Femur (tissue), 1 donor: ENCODE measurements at places on chromosomes 3 and 15.

DNA sequence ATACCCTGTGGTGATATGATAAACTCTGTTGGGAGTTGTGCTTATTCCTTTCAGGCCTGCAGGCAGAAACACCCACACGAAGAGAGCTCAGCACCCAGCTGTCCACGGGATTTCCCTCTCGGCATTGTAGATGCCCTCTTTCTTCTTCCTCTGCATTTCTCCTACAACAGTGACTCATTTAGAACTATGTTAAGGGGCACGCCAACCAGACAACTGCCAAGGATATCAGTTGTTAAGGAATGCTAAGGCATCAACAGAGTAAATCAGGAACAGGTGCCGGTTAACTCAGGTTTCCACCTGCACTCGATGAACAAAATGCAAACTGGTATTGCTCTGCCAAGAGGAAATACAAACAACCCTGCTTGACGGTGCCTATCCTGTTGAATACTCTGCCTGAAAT is 270.0 kb upstream of the PEX5L start:
- DNase-seq: peak; percentile 19

- DNase-seq: no peak
These were observed 938.4 kb upstream of the SEMA6D start for GRCh38 chr15:46778876-46779275.

GRCh38 chr3:187243933-187244524 is 46.7 kb downstream of the RTP1 start:
- no peak for DNase-seq

DNA sequence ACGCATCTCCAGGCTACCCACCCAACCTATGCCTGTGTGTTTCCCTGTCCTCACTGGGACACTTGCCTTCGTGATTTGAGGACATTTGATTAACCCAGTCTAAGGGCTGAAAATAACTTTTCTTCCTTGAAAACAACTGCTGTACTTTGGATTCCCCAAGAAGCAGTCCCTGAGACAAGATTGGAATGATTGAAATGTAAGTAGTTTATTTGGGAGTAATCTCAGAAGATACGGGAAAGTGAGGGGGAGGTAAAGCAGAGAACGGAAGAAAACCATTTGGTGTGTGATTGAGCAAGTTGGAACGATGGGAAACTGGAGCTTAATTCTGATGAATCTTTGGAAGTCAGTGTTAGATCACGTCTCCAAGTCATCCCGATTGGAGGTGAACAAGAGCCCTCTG is 143.8 kb upstream of the LMCD1 start:
- no peak for DNase-seq

DNA sequence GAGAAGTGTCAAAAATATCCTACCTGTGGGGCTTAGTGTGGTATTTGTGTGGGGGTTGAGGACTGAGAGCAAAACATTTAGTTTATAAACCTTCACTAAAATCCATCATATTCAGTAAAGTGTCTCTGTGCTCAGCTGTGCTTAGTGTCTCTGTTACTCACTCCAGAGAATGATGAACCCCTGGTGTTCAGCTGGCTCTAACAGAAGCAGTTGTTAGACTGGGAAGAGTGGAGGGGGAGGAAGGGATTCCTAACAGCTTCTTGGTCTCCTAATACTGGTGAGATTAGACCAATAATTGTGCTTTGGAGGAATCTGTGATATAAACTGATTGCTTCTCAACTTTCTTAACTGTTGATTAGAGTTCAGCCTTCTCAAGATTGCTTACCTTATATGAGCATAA is 1123.5 kb downstream of the ROBO2 start:
- no peak for DNase-seq

GRCh38 chr3:176937994-176938393 is 259.3 kb downstream of the TBL1XR1 start:
- DNase-seq: no peak

DNA sequence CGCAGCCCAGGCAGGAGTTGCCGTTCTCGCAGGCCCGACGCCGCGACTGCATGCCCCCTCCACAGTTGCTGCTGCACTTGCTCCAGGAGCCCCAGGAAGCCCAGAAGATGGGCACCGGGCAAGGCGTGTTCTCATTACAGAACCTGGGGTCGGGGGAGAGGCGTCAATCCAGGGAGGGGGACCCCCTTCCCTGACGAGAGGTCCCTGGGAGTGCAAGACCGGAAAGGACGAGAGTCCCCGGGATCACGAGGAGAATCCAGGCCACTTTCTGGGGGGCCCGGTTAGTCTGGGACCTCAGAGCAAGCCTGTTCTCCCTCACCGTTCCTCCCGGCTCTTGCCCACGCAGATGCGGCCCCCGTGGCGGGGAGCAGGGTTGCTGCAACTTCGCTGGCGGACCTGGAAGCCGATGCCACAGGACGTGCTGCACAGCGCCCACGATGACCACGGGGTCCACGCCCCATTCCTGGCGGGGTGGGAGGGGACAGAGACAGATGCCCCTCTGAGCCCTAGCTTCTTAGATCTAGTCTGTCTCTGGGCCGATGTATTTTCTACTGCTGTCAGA is 113.9 kb downstream of the SEMA5B start:
- DNase-seq: no peak

GRCh38 chr3:14286887-14287500 is 108.4 kb downstream of the LSM3 start:
- no peak for DNase-seq

DNA sequence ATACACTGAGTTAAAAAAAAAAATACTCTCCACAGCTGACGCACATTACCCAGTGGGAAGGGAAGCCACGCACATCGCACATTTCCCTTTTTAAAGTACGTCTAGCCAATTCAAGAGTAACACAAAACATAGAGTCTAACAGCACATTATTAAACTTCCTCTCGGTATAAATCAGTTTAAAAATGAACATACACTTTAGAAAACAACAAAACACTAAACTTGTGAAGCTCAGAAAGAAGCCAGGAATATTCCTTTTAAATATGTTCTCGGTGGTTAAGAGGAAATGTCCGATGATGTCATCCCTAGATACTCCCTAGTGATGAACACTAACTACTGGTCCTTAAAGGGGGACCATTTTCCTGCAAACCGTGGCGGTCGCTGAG is 721 bp downstream of the MYEF2 start:
- DNase-seq: peak; percentile 18

DNA sequence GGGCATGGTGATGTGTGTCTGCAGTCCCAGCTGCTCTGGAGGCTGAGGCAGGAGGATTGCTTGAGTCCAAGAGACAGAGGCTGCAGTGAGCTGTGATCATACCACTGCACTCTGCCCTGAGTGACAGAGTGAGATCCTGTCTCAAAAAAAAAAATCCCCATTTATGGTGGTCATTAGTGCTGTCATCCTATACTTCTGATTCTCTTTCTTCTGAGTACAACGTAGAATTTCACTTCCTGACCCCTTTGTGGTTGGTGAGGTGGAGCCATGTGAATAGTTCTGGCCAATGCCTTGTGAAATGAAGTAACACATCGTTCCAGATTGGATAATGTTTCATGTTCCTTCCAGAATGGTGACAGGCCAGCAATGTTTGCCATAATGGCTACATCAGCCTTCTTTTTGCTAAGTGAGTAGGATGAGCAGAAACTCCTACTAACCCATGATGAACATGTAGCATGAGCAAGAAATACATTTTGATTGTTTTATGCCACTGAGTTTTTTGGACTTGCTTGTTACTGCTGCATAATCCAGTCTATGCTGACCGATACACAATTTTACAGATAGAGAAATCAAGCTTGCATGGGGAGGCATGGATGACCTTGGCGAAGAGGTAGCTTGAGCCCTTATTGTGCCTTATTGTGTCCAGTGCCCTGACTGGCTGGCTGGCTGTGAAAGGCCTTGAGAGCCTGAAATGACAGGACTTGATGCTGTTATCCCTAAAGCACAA is 30.9 kb upstream of the TLE3 start:
- DNase-seq: no peak

- DNase-seq: no peak
These were observed 422.7 kb upstream of the TPRG1 start for GRCh38 chr3:188749010-188749617.

DNA sequence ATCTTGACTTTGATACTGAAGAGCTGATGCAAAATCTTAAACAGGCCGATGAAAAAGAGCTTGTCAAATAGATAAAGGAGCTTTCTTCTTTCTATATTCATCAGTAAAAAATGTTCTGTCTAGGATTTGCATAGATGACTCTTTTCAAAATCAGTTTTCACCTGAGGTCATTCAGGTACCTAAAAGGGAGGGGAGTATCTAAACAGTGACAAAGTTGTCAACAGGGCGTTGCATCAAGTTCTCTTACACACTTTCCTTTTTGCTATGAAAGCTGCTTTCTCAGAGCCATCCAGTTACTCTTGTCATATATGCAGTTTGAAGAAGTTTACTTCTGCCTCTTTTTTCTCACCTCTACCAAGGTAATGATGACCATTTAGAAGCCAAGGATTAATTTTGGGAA is 60.0 kb downstream of the AKAP13 start:
- no peak for DNase-seq

DNA sequence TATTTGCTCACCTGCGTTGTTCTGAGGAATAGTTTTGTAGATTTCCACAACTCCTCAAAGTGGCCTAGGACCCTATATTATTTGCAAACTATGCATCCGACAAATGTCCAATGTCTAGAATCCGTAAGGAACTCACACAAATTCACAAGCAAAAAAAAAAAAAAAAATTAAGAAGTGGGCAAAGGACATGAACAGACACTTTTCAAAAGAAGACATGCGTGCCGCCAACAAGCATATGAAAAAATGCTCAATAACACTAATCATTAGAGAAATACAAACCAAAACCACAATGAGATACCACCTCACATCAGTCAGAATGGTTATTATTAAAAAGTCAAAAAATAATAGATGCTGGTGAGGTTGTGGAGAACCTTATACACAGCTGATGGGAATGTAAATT is 398.5 kb upstream of the PROK2 start:
- no peak for DNase-seq

- no peak for DNase-seq
These were observed 113.1 kb downstream of the THSD4 start for GRCh38 chr15:71228403-71228802.

DNA sequence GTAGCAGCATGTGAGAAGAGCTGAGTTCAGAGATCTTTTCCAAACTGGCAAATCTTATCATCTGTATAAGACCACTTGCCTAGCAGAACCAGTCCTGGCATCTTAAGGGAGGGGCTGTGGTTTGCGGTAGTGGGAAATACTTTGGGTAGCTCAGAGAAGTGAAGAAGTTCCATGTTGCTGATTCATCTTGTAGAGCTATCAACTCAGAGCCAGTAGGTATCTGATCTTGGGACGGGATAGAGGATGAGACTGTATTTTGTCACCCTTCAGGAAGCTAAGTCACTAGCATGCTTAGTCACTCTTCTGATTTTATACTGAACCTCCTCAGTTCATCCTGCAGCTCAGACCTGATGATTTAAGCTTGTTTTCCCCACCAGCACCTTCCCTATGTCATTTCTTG is 211.4 kb downstream of the NR1D2 start:
- no peak for DNase-seq

DNA sequence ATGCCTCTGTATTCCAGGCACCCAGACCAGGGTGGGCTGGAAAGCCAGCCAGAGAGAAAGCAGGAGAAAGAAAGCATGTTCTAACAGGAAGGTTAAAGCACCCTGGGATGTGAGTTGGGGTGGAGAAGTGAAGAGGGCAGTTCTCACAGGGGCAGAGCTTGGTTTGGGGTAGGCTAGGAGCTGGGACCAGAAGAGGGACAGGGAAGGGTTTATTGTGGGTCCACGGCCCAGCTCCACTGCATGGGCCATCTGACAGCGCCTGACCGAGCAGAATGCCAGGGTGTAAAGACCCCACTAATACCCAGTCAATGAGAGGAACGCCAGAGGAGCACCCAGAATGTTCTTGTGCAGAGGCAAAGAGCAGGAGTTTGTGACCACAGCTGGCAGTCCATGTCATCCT is 27.1 kb upstream of the MAGEF1 start:
- DNase-seq: peak; percentile 9

GRCh38 chr15:44296625-44297524 is 8.4 kb downstream of the GOLM2 start:
- no peak for DNase-seq

DNA sequence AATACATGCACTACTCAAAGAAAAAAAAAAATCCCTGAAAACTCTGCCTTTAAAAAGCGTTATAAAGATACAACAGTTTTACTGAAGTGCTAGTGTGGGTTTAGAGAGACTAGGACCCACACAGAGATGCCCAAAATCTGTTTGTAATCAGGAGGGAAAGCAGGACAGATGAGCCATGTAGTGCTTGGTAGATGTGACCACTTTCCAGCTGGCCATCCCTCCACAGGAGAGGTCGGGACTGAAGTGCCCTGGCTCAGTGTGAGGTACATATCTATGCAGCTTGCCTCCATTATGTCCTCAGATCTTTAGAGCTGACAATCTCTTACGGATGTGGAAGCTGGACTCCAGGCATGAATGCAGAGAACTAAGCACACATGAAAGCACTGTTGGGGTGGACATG is 57.5 kb upstream of the NANOGP8 start:
- DNase-seq: no peak

DNA sequence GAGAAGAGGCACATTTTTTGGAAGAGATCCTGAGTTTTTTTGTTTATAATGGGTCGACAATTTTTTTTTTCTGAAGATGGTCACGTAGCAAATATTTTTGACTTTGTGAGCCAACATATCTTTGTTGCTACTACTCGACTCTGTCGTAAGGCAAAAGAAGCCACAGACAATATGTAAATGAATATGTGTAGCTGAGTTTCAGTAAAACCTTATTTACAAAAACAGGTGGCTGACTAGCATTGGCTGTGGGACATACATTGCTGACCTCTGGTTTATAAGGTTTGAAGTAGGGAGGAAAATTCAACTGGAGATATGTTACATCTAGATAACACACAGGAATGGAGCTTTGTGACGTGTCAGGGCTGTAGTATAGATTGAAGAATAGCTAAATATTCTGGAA is 22.5 kb upstream of the NANOGP8 start:
- DNase-seq: no peak

- DNase-seq: no peak
These were observed 691.6 kb downstream of the ZNF385D start for GRCh38 chr3:21059404-21059803.

DNA sequence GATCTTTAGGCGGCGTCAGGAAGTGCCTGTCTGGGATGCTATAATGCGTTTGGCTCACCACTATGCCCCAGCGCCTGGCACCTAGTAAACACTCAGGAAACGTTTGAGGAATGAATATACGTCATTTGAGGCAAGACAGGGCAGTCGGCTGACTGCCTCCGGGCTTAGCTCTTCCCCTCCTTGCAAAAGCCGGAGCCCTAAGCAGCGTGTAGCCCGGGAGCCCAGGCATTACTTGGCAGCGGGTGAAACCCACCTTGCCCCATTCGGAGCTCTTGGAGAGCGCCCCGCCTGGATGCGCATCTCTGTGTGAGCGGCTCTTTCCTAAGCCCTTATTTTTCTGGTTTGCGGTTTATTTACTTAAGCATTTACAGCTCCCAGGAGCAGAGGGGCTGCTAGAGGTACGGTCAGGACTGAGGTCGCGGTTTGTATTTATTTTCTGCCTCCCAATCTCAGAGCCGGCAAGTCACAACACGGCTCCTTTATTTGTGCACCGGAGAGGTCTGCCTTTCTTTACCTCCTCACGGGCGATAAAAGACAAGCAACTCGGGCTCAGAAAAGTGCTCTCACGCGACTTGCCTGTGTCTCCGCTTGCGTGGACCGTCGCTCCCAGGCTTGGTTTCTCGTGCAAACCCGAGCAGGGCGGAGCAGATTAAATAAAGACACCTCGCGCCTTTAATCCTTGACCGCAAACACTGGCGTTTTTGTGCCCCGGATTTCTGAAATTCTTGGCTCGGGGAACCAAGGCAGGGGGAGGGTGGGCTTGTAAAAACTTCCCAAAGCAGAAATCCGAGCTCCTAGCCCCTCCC is 737 bp upstream of the ITPR1 start:
- peak; percentile 72 for DNase-seq

GRCh38 chr15:37076543-37076942 is 23.8 kb downstream of the MEIS2 start:
- no peak for DNase-seq
